ENCODE measurements at places on chromosomes 7 and 10.

- DNase-seq = no peak
Measured at GRCh38 chr7:29386196-29386765, 177.4 kb upstream of the PRR15 start.

- no peak for DNase-seq
Measured at GRCh38 chr10:122639801-122640200, 59.8 kb downstream of the C10orf120 start.

GRCh38 chr7:35707422-35707821, 12.5 kb upstream of the HERPUD2 start:
- DNase-seq = no peak

DNA sequence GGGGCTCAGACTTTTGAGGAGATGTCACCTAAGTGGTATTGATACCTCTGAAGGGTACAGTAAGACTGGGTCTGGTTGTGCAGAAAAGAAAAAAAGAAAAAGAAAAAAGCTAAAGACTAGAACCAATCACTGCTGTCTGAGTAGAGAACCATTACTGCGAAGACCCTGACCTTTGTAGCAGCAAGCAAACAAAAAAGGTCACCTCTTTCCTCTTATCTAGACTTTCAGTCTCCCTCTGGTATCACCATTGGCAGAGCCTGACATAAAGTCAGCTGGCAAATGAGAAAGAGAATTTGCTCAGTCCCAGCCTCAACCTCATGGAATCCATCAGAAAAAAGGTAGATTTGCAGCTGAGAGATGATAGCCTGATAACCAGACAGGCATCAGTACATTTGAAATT, 2.6 kb upstream of the DNTT start:
- no peak for DNase-seq

- DNase-seq = no peak
Measured at GRCh38 chr7:112503361-112503972, 22.7 kb downstream of the LSMEM1 start.

DNA sequence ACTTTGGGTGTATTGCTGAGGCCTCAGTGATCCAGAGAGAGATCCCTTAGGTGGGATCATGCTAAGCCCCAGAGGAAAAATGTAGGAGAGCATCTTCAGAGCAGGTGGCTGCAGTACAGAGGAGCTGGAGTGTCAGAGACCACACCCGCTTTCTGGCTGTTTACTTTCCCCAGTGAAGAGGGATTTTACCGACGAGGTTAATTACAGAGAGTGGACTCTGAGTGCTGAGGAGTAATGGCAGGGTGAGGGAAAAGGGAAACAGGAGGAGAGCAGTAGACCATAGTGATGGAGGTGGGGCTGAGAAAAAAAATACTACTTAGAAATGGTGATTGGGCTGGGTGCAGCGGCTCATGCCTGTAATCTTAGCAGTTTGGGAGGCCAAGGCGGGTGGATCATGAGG, 43.3 kb upstream of the HBP1 start:
- no peak for DNase-seq

GRCh38 chr7:155189590-155189989, 108.1 kb upstream of the INSIG1 start:
- DNase-seq = peak; percentile 3

GRCh38 chr7:80466636-80467035, 45.2 kb downstream of the GNAT3 start:
- no peak for DNase-seq

DNA sequence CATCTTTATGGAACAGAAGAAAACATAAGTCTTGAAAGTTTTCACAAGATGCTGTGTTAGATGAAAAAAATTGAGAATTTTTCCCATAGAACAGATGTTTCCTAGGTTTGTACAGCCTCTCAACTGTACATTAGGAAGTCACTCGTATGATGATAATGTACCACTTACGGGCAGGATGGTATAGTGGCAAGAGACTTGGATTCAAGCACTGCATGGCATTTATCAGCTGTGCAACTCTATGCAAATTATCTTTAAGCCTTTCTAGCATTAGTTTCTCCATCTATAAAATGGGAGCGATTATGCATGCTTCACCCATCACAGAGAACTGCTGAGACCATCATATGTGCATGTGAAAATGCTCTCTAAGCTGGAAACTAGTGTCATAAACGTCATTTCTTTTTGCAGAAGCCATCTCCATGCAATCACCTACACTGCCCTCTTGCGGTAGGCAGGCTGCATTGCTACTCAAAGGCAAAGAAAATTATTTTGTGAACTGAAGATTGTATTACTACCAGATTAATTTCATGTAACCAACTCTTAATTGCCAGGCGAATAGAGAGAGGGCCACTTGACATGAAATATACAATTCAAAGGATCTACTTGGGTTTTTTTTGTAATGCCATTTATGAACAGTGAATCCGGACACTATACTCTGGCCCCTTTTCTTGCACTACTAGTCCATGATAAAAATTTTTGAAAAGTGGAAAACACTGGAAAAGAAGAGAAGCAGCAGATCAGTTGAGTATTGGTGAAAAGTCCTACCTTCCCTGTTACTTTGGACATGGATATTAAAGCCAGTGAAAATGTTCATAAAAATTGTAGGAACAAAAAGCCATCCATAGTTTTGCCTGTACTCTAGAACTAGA, 102.3 kb downstream of the JAZF1 start:
- DNase-seq = peak; percentile 67

DNA sequence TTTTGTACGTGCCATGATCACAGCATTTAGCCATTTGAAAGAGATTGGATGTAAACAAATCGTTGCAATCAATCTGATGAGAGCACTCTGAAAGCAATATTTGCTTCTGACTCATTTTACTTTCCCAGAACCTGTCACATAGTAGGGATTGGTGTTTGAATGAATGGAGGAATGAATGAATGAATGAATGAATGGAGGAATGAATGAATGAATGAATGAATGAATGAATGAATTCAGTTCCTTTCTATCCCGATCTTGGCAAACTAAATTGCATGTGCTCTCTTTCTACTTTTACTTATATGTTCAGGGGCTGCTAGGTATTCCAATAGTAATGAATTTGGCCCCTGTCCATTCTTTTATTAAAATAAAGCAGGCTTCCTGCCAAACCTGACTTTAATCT, 1091.7 kb upstream of the CELF2 start:
- no peak for DNase-seq

GRCh38 chr7:99000904-99001465, 122.7 kb downstream of the TRRAP start:
- peak; percentile 38 for DNase-seq

DNA sequence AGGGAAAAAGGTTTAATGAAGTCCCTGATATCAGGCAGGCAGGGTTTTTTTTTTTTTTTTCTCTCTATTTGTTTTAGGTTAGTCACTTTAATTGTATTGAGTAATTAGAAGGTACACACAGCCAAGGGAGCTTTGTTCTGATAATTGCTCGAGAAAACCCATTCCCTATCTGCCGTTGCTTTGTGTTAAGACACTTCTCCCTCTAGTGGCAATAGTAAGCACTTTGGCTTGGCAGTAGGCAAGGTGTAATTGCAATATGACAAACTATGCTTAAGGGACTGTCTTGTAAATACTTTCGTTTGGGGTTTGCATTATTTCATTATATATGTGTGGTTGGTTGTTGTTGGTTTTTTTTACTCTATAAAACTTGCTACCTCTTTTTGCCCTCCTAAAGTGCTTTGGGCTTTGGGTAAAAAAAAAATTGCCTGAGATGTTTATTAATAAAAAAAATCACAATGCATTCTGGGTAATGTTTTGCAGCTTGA, 113.4 kb downstream of the BTRC start:
- no peak for DNase-seq

Measured in stimulated activated CD8-positive, alpha-beta memory T cell treated with anti-CD3 and anti-CD28 coated beads, Interleukin-4, amount 100 ng/mL, for 48 hours (primary cell).